ENCODE measurements at places on chromosomes 6 and 20.

GRCh38 chr20:52047811-52048764 is 143.5 kb downstream of the ZFP64 start:
- DNase-seq: peak; percentile 79

- no peak for DNase-seq
Observed at GRCh38 chr20:44583157-44583556, 778 bp downstream of the PKIG start.

- no peak for DNase-seq
Observed at GRCh38 chr6:56752009-56752408, 109.3 kb upstream of the DST start.

DNA sequence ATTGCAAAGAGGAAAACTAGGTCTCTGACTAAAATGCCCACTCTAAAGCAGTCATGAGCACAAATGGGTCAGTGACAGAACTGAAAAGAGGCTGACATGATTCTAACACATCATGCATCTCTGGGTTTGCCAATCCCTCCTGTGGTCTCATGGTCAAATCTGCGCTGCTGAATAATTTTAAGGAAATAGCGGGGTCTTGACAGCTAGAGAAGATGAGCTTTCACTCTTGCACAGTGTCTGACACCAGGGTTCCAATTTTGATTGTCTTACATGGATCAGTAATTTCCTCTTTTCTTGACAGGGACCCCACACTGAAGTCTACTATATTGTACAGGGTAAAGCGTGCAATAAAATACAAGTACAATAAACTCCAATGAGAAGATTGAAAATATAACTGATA is 236.8 kb upstream of the CNR1 start:
- no peak for DNase-seq

GRCh38 chr20:49700411-49701185 is 13.1 kb downstream of the B4GALT5 start:
- no peak for DNase-seq

DNA sequence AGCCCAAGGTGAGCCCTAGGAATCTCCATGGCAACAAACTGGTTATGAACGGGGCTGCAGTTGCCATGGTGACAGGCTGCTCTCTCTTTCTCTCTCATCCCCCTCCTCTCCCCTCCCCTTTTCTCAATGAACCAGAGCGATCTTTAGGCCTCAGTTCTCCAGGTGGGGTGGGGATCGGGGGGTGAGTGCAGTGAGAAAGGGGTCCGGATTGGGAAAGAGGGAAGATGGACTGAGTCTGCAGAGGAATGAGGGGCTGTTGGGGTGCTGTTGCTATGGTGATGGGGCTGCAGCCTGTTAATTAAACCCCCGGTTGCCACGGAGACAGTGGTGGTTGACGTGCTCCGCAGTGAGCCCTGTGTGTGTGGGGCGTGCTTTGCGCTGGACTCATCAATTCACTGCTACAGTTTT is 3.6 kb upstream of the SLC12A5 start:
- no peak for DNase-seq

- DNase-seq: no peak
Observed at GRCh38 chr20:54874718-54875117, 399.3 kb downstream of the DOK5 start.

DNA sequence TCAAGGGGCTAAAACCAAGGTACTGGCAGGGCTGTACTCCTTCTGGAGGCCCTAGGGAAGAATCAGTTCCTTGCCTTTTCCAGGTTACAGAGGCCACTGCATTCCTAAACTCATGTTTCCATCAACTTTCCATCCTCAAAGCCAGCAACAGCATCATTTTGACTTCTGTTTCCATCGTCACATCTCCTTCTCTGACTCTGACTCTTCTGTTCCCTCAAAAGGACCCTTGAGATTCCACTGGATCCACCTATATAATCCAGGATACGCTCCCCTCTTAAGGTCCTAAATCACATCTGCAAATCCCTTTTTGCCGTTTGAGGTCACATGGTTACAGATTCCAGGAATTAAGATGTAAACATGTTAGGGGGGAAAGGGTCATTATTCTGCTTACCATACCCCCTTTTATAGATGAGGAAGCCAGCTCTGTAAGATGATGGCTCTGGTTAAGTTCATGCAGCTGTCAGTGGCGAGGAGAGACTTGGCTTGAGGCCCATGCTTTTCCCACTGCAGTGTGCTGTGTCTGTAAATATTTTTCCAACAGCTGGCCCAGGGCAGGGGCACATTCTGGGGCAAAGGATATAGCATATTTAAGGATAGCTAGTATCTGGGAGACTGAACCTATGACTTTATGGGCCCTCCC is 114.6 kb downstream of the TNFRSF21 start:
- no peak for DNase-seq

GRCh38 chr6:167005350-167006159 is 6.4 kb downstream of the CEP43 start:
- DNase-seq: no peak

DNA sequence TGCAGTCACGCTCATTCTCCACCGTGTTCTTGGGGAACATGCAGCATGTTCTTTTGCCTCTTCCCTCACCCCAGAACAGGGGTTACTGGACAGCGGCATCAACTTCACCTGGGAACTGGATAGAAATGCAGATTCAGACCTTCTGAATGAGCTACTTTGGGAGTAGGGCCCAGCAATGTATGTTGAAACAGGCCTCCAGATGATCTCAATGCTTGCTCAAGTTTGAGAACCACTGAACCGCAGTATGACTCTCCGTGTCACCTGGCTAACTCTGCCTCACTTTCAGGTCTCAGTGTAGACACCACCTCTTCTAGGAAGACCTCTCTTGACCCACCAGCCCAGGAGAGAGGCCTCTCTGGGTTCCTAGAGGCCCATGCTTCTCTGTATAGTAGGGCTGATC is 4.9 kb downstream of the TRIB3 start:
- DNase-seq: no peak

GRCh38 chr6:132380358-132381029 is 20.8 kb downstream of the MOXD1 start:
- DNase-seq: no peak

GRCh38 chr6:13667655-13668054 is 44.0 kb downstream of the RANBP9 start:
- DNase-seq: no peak

- DNase-seq: no peak
Observed at GRCh38 chr6:43983632-43984031, 143.6 kb downstream of the MRPL14 start.

GRCh38 chr6:150676344-150676743 is 76.7 kb downstream of the PLEKHG1 start:
- DNase-seq: no peak

DNA sequence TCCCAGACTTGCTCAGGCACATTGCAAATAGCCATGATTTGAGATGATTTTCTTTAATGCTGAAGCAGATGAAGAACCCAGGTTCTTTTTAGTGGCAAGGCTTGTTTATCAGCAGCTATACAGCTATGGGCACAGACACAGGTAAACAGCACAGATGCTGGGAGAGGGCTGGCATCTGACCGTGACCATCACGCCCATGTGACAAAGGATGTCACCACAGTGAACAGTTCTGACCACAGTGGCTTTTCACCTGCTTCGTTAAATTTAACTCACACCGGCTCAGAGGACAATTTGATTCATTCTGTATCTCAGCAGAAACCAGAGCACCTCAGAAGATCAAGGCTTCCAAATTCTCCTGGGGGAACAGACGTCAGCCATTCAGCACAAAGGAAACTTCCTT is 142.6 kb downstream of the CDH26 start:
- no peak for DNase-seq

DNA sequence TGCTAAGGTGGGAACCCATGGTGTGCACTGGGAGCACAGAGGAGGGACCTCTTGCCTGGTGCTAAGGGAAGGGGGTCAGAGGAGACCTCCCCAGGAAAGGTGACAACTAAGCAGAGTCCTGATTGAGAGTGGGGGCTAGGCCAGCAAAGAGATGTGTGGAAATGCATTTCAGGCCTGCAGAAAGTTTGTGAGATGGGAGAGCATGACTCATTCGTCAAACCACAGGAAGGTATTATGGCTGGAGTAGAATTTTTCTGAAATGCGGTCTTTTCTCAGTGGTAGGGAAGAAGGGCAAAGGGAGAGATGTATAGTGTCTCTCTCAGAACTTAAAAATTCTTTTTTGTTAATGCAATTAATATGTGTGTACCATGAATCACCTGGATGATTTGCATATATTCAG is 23.6 kb upstream of the EDN1 start:
- no peak for DNase-seq

- no peak for DNase-seq
Observed at GRCh38 chr20:54618412-54618811, 143.0 kb downstream of the DOK5 start.

DNA sequence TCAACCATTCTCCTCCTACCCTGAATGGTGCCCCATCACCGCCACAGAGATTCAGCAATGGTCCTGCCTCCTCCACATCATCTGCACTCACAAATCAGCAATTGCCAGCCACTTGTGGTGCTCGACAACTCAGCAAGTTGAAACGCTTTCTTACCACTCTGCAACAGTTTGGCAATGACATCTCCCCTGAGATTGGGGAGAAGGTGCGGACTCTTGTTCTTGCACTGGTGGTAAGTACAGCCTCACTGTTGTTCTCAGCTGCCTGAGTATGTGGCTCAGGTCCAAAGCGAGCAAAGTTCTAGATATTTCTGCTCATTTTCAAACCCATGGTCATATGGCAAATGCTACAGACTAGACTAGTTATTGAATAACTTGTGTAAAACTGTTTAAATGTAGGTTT is 51.0 kb upstream of the C20orf144 start:
- no peak for DNase-seq

DNA sequence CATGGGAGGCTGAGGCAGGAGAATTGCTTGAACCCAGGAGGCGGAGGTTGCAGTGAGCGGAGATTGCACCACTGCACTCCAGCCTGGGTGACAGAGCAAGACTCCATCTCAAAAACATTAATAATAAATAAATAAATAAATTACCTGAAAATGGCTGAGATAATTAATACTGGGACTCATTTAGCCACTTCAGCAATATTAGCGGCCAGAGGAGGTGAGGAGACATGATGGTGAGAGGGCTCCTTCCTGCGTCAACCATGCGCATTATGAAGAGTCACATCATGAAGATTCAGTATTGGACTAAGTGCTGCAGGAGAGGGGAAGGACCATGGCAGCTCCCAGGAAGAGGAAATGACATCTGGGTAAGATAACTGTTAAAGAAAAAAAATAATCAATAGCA is 2.9 kb upstream of the PYGB start:
- DNase-seq: no peak

- no peak for DNase-seq
Observed at GRCh38 chr6:35223396-35223795, 9.6 kb downstream of the SCUBE3 start.

DNA sequence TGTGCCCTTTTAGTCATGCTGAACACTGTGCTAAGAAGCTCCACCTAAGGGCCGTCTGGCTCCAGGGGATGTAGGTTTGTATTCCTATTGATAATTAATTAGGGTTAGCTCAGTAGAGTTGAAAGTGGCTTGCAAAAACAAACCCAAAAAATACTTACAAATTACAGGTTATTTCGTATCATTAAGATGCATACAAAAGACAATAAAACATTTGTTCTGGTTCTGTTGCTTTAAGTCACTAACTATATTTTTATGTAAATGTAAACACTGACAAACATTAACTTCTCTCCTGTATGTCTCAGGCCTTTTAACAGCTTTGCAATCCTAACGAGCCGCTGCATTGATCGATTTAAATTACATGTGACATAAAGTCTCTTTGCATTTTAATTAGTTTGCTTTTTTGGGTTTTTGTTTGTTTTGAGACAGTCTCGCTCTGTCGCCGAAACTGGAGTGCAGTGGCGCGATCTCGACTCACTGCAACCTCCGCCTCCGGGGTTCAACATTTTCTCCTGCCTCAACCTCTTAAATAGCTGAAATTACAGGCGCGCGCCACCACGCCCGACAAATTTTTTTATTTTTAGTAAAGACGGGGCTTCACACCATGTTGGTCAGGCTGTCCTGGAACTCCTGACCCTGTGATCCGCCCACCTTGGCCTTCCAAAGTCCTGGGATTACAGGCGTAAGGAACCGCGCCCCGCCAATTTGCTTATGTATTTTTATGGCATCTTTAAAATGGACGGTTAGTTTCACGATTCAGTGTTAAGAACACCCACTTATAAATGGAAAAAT is 110.9 kb downstream of the HFE start:
- DNase-seq: no peak
